ENCODE measurements at places on chromosomes 13 and 19.

GRCh38 chr19:16027528-16027927 lies 48.8 kb upstream of the TPM4 start:
- DNase-seq: no peak

GRCh38 chr19:47794526-47794925 lies 9.8 kb downstream of the TPRX1 start:
- no peak for DNase-seq

GRCh38 chr19:29804493-29804892 lies 7.3 kb upstream of the CCNE1 start:
- DNase-seq: no peak

GRCh38 chr19:16462757-16463250 lies 9.0 kb downstream of the EPS15L1 start:
- no peak for DNase-seq

DNA sequence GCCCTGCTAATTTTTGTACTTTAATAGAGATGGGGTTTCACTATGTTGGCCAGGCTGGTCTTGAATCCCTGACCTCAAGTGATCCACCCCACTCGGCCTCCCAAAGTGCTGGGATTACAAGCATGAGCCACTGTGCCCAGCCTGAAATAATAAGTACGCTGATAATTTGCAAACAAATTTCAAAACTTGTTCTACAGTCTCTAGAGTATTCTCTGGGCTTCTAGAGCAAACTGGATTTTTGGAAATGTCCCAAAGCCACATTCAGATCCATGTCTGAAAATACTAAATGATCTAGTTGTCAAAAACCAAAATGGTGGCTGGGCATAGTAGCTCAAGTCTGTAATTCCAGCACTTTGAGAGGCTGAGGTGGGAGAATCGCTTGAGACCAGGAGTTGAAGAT lies 39.9 kb upstream of the PSPC1 start:
- no peak for DNase-seq

- DNase-seq: no peak
These were observed 330.6 kb downstream of the ATP8A2 start for GRCh38 chr13:25702386-25702785.

GRCh38 chr13:27667946-27668345 lies 46.3 kb downstream of the POLR1D start:
- DNase-seq: no peak

DNA sequence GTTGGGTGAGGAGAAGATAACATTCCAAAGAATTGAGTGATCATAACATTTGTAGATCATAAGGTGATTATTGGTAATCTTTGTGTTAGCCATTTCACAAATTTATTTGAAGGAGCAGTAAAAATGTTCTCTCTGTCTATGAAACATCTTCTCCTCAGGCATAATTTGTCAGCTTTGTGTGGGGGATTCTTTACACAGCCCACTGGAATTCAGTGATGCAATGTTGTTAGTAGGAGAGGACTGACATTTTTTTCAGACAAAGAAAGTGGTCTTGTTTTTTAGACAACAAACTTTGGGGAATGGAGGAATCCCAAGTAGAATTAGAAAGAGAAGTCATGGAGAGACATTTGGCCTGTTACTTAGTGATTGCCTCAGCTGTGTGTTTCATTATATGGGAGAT lies 100.3 kb downstream of the ITGBL1 start:
- no peak for DNase-seq

DNA sequence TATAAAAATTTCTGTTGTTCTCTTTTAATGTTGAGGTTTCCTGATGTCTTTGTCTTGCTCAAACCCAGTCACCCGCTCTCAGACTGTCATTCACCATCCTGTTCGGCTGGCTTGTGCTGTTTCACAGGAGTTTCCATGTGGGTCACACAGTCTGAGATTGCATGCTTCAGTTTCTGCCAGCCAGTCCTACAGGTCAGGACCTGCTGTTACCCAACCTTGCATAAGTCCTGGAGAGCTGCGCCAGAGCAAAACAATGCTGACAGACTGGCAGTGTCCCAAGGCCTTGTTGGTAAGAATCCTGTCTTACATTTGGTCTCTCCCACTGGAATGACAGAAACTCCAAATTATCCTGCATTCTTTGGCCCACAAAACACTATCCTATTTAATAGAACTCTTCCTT lies 340.0 kb upstream of the SLITRK5 start:
- DNase-seq: no peak

GRCh38 chr19:14954071-14954655 lies 12.9 kb downstream of the OR7C2 start:
- DNase-seq: no peak

DNA sequence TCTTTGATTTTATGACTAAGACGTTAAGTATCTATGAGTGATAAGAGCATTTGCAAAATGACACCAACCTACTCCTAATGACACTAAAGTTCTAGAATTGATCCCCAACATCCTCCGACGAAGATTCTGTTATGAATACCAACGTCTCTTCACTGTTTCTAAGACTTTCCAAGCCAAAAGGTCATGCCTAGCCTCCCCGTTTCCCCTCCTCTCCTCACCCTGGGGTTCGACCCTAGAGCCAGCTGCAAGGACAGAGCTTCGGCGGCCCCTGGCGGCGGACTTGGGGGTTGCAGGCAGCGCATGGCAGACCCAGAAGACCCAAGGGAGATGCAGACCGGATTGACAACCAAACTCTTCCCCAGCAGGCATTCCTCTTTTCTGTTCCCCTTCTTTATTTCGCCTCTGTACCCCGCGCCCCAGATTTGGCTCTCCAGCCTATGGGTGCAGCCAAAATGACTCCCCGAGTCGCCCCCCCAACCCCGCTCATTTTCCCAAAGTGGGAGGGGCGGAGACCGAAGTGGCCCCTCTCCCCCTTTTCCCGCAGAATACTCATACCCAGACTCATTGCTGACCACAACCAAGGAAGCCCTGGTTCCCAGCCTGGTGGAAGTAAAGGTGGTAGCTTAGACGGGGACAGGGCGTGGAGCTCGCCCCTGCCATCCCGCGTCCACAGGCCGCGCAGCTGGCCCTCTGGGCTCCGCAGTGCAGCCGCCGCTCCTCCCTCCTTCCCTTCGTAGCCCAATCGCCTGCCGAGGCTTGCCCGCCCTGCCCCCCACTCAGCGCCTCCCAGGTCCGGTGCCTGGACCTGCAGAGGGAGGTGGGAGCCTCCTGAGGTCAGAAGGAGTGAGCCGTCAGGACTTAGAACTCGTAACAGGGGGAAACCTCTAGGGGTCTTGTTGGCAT lies 4.1 kb upstream of the EML2 start:
- no peak for DNase-seq

- no peak for DNase-seq
These were observed 13.3 kb downstream of the CDC16 start for GRCh38 chr13:114248011-114248410.

GRCh38 chr13:100646030-100646673 lies 28.4 kb downstream of the TMTC4 start:
- DNase-seq: peak; percentile 14

- DNase-seq: no peak
These were observed 22.2 kb downstream of the PCID2 start for GRCh38 chr13:113186061-113186900.

GRCh38 chr13:52345048-52345447 lies 60.9 kb downstream of the THSD1 start:
- DNase-seq: no peak

- DNase-seq: no peak
These were observed 107.9 kb downstream of the GGACT start for GRCh38 chr13:100480676-100481075.

GRCh38 chr13:83024232-83024631 lies 858.0 kb downstream of the SLITRK1 start:
- no peak for DNase-seq

GRCh38 chr13:46795321-46795720 lies 1.6 kb downstream of the ESD start:
- DNase-seq: no peak

DNA sequence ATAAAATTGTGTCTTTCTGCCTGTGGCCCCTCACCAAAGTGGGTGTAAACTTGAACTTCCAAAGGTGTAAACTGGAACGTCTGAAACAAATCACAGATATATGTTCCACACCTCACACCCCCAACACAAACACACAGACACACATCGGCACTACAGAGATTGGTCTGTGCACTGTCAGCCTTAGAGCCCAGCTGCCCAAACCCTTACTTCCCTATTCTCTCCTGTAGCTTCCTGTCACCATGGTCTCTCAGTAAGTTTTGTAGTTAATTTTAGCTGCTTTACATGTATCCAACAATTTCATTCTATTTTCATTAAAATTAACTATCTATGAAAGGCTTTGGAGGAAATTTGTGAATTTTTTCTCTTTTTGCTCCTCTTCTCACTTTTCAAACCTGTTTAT lies 5.4 kb downstream of the TM9SF2 start:
- DNase-seq: no peak

GRCh38 chr19:6551607-6552450 lies 21.0 kb downstream of the TNFSF9 start:
- no peak for DNase-seq

- no peak for DNase-seq
These were observed 136.8 kb downstream of the MIPEP start for GRCh38 chr13:23752111-23753001.

All from glomerular endothelial cell (primary cell).